ENCODE measurements at places on chromosomes 5 and 9.
A peak's percentile ranks its signal among the peaks of the same experiment; 100 is the strongest.

DNA sequence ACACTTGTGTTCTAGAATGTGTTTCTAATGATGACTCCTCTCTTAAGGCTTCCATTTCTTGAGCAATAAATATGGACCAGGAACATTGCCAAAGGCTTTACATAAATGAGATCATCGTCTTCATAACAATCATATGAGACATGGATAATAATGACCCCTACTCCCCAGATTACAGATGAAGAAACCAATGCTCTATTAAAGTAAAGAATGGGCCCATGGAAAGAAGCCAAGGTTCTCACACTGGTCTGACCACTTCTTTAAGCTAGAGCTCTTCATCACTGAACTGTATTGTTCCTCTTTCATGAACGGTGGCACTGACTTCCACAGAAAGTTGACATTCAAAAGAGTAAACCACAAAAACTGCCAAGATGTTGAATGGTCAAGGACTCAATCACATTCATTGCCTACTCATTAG is 65.3 kb downstream of the MARCHF3 start:
- DNase-seq, result peak; percentile 97

GRCh38 chr9:98455256-98456155 is 200.1 kb upstream of the TBC1D2 start:
- DNase-seq, result peak; percentile 47

DNA sequence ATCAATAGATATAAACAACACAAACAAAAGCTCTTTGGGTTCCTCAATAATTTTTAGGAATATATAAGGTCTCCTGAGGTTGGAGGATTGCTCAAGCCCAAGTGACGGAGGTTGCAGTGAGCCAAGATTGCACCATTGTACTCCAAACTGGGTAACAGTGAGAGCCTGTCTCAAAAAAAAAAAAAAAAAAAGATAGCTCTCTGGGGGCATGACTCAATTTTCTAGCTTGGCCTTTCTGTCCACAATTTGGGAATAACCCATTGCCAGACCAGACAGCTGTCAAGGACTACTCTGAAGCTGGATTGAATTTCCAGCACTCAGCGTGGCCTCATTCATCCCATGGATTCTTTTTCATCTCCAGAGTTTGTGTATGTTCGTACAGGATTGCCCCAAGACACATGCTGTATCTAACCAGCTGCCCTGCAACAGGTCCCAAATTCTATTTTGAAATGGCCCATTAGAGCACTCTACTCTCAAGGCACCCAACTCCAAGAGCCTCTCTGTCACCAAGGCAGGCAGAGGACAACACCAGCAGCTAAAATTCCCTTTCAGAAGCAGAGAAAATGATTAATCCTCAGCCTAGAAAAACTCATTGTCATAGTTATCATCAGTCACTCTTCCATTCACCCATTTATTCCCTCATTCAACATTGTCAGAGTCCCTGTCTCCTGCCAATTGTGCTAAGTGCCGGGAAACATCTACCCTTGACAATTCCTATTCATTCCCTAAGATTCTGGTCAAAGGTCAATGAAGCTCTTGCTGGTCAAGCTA is 8.7 kb downstream of the FAM193B start:
- peak; percentile 88 for DNase-seq

- peak; percentile 76 for DNase-seq
Observed at GRCh38 chr9:18688581-18689565, 214.9 kb downstream of the ADAMTSL1 start.

- peak; percentile 2 for DNase-seq
Observed at GRCh38 chr9:84598921-84599636, 70.5 kb upstream of the NTRK2 start.

DNA sequence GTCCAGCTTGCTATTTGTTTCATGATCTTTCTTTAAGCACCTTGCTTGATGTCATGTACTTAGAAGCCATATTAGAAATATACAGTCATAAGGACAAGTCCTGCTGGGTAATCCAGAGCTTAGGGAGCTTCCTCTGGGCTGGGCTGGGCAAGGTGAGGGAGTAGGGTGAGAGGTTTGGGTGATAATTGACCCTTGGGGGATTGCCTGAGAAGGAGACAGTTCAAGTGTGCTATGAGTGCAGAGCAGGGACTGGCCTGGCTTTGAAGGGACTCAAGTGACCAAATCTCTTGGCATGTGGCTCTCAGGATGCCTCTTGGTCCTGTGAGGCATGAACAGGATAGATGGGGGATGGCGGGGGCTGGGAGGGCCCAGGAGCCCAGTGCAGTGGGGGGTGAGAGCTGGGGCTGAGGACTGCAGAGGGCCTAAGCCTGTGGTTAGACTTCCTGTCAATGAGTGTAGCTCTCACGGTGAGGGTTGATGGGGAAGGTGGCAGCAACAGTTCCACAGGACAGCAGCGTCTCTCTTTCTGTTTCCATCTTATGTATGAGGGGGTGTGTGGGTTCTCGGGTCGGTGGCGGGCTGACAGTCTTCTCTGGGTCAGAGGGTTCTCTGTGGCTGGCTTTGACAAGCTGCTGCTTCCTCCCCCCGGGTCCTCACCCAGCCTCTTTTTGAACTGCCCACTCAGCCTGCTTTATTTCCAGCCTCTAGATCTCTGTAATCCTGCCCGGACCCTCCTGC is 53.5 kb downstream of the RGS3 start:
- DNase-seq, result peak; percentile 65

DNA sequence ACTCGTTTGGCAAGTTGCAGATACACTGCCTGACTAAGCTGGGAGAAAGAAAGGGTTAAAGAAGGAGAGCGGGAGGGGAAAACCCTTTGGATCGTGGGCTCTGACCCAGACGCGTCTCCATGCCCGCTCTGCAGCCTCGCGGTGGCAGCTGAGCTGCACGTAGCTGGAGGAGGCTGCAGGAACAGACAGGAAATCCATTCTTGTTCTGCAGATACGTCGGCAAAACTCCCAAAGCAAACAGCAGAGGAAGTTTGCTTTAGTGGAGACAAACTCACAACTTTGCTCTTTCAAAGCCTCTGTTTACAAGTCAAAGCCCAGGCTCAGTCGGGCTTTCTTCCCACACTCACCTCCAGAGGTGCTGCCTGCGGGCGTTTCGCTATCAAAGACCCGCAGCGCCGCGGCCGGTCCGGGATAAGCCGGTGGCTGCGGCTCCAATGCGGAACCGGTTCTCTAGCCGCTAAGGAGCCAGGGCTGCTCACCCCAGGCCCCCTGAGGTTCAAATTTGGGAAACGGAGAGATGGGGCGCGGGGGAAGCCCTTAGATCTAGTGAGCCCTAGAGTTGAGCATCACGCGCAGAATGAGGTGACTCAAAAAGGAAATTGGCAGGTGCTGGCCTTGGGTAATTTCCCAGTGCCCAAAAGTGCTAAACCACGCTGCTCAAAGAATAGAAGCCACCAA is 60.7 kb downstream of the MAT2B start:
- peak; percentile 36 for DNase-seq

GRCh38 chr9:8429768-8430167 is 630.2 kb upstream of the DMAC1 start:
- no peak for DNase-seq

DNA sequence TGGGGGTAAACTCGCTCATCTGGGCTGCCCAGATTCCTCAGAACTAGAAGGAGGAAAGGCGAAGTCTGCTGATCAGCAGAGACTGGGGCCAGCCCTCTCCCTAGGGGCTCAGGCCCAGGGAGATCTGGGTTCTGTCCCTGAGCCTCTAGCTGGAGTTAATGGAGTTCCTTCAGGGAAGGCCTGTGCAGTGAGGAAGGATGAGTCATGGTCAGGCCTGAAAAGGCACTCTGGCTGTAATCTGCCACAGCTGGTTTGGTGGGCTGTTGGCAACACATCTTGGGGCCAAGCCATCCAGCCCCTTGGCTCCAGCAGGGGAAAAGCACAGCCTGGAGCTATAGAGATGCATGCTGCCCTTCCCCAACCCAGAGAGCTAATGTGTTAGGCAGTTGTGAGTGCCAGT is 459.6 kb downstream of the PRELID2 start:
- DNase-seq, result no peak

DNA sequence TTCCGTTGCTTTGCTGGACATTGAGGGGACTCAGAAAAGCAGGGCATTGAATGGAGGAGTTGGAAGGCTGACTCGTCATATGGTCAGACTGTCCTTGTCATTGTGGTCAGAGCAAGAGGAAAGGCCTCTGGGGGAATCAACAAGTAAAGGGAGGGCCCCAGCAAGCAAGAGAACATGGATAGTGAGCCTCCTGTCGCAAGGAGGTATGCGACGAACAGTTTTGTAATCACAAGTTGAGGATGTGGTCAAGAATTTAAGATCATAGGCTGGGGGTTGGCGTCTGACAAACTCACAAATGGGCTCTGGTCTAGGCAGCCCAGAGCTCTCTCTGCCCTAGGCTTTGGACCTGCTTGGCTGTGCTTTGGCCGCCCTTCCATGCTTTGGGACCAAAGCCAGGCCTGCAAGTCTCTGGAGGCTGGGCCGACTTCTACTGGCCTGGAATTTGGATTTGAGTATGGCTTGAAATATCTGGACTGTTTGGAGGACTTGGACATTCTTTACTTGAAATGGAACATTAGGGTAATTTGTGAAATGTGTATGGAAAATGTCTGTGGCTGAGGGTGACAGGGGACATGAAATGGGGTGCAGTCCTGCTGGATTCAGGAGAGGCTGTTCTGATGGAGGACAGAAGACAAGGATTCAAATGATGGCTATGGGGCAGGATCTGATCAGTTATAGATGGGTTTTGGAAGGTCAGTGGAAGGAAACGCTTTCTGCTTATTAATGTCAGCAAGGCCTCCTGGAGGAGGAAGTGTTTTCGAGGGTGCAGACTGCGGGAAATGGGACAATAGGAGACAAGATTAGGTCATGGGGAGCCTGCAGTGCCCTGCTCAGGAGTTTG is 19.2 kb upstream of the NDST1 start:
- DNase-seq, result peak; percentile 83

- DNase-seq, result no peak
Observed at GRCh38 chr5:84228266-84228665, 156.4 kb downstream of the EDIL3 start.

DNA sequence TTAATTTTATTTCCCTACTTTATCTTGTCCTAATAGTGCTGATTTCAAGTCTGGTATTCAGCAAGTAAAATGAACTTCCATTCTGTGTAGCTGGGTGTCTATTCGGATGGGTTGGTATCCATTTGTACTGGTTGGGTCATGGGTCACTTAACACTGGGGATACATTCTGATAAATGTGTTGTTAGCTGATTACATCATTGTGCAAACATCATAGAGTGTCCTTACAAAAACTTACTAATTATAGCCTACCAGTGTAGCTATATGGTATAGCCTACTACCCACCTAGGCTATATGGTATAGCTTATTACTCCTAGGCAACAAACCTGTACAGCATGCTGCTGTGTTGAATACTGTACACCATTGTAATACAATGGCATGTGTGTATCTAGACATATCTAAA is 1373.7 kb upstream of the DMAC1 start:
- DNase-seq, result no peak

DNA sequence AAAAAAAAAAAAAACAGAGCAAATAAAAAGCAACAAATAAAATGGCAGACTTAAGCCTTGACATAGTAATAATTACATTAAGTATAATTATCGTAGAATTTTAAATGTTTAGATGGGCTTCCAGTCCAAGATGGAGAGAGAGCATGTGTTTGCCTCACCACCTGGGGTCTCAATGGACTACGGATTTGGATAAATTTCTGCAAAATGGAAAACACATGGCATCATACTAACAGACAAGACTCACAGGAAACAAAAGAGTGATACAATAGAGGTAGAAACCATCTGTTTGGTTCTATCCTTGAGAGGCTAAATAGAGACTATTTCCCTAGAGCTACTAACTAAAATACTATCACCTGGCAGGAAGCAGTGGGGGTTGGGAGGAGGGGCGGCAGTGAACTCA is 144.3 kb downstream of the MUSK start:
- no peak for DNase-seq

DNA sequence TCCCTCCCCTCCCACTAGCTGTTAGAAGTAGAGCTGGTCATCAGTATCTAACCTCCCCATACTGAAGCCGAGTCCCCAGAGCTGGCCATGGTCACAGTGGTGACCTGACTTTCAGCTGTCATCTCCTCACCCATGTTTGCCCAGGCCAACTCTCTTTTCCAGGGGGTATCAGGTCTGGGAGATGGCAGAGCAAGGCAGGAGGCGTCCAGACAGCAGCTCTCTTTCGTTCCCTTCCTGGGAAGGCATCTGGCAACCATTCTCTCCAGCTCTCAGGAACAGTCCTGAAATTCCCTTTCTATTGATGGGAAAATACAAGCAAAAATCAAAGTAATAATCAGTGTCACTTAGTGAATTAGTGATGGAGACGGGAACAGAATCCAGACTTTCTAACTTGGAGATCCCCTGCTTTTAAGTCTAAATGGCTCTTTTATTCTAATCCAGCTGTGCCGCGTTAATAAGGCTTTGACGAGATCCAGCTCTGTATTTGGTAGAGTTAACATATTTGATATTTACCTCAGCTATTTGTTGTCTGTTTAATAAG is 21.3 kb upstream of the AOPEP start:
- DNase-seq, result no peak

GRCh38 chr5:95284572-95285408 is at the start of gene MCTP1:
Gene MCTP1, minus strand, starts transcription at chr5:95285094.
- DNase-seq, result peak; percentile 9

DNA sequence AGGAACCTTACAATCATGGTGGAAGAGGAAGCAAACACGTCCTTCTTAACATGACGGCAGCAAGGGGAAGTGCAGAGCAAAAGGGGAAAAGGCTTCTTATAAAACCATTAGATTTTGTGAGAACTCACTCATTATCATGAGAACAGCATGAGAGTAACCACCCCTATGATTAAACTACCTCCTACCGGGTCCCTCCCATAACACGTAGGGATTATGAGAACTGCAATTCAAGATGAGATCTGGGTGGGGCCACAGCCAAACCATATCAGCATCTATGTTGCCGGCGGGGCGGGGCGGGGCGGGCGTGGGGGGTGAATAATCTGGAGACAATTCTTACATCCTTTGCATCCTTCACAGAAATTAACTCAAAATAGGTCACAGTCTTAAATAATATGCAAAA is 58.8 kb upstream of the GFPT2 start:
- DNase-seq, result no peak

GRCh38 chr5:133409210-133409674 is 203.1 kb downstream of the FSTL4 start:
- DNase-seq, result no peak

- DNase-seq, result no peak
Observed at GRCh38 chr9:20462410-20462809, 159.9 kb downstream of the MLLT3 start.

DNA sequence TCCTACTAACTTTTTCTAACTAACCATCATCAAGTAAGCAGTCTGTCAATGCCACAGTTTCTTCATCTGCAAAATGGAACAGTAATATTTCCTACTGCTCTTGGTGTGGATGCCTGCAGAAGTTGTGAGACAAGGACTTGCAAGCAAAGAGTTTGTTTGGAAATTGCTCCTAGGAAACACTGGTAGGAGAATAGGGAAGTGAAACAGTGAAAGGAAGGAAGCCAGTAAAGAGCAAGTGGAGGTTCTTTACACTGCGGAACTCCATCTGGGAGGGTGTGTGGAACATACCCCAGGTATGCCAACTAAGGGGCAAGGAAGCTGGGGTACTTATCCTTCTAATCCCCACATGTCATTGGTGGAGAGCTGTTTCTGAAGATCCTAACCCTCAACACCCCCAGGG is 119.9 kb downstream of the FOXD1 start:
- no peak for DNase-seq

- DNase-seq, result peak; percentile 48
Observed at GRCh38 chr5:69231851-69232250, 2.8 kb upstream of the CDK7 start.
